ENCODE measurements at places on chromosomes 2 and 18.

DNA sequence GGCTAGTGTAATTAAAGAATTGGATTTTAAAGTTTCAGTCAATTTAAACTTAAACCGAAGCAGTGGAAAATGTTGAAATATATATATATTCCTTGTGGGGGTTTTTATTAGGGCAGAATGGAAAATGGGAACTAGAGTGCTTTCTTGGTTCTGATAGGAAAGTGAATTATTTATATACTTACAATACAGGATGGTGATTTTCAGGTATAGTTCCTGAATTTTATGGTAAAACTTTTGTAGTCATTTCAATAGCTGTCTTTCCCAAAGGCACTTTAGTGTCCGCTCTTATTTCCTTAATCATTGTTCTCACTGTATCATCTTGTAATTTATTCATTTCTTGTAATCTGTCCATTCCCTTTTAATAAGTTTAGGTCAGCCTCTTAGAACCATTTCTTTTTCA, 1.9 kb downstream of the RPL37A start:
- no peak for DNase-seq

DNA sequence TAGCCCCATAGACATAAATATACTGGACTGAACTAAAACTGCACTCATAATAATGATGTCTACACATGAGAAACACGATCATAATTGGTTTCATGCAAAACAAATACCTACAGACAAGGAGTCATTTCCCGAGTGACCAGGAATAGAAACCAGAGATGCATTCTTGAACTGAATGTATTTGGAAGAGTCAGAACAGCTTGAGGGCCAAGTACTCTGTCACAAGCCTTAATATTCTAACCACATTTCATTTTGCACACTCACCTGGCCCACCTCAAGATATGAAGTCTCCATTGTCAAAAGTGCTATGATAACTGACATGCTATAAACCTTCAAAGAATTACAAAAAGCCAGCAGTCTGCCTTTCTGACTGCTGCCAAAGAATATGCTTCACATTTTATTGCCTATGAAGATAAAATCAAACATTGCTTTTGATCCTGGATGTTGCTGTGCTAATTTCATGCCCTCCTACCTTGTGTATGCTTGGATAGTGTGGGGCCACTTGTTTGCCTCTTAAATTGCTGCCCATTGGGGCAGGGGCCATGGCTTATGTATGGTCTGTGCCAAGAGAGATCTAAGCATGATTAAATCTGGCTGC, 18.9 kb upstream of the ASAP2 start:
- no peak for DNase-seq

DNA sequence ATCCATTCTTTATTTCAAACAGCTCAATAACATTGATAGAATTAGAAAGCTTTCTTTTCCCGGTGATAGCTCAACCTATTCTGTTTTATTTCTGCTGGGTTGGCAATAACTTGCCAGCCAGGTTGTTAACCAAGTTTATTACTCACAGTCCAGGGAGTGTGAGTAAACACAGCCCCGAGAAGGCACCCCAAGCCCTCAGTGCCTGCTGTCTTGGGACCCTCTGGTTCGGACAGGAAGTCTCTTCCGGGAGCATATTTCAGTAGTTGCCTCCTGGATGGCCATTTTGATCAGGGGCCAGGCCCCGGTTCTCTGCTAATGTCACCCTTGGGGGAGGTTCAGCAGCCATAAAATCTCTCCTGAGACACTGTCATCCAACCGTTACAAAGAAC, 176.8 kb downstream of the INO80D start:
- no peak for DNase-seq

- no peak for DNase-seq
Observed at GRCh38 chr18:75115514-75115913, 93.4 kb downstream of the PTGR3 start.

- no peak for DNase-seq
Observed at GRCh38 chr18:79863161-79864005, 65.6 kb downstream of the KCNG2 start.

DNA sequence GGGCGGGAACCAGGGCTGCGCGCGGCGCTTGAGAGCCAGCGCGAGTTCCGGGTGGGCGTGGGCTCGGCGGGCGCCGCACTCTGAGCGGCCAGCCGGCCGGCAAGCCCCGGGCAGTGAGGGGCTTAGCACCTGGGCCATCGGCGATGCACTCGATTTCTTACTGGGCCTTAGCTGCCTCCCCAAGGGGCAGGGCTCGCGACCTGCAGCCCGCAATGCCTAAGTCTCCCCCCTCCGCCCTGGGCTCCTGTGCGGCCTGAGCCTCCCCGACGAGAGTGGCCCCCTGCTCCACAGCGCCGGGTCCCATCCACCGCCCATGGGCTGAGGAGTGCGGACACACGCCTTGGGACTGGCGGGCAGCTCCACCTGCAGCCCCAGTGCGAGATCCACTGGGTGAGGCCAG, 36.5 kb upstream of the MAP2 start:
- no peak for DNase-seq
